ENCODE measurements at places on chromosomes 16 and 17.

DNA sequence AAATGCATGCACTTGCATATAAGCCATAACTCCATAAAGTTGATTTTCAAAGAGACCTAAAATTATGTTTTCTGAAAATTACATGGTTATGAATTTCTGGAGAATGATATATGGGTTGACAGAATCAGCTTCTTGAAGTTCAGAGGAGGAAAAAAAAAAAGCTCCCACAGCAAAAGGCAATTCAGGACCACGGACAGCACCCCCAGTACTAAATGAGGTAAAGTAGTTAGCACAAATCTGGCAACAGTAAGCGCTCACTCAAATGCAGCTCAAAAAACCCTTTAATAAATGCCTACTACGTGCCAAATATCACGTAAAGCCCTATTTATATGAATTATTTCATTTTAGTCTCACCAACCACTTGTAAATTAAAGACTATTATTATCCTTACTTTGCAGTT, 135.2 kb downstream of the SHISA9 start:
- DNase-seq: no peak

GRCh38 chr16:84508502-84508901, 4.0 kb upstream of the MEAK7 start:
- no peak for DNase-seq

DNA sequence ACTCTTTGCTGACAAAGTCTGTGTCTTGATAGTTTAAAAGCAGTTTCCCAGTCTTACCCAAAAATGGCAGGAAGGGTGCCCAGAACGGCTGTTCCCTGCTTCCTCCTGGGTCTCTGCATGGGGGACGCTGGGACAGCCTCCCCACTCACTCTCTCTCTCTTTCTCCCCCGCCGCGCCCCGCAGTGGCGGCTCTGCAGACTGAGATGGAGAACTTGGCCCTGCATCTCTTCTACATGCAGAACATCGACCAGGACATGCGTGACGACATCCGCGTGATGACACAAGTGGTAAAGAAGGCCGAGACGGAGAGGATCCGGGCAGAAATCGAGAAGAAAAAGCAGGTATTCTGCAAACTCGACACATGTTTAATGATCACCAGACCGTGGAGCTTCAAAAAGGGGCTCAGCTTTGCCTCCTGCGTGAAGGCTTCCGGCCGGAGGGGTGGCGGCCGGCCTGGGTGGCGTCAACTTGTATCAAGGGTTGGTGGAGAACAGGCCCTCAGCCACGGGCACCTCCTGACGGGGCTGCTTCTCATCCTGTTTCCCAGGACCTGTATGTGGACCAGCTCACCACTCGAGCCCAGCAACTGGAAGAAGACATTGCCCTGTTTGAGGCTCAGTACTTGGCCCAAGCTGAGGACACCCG, 22.0 kb downstream of the CCDC40 start:
- peak; percentile 25 for DNase-seq

DNA sequence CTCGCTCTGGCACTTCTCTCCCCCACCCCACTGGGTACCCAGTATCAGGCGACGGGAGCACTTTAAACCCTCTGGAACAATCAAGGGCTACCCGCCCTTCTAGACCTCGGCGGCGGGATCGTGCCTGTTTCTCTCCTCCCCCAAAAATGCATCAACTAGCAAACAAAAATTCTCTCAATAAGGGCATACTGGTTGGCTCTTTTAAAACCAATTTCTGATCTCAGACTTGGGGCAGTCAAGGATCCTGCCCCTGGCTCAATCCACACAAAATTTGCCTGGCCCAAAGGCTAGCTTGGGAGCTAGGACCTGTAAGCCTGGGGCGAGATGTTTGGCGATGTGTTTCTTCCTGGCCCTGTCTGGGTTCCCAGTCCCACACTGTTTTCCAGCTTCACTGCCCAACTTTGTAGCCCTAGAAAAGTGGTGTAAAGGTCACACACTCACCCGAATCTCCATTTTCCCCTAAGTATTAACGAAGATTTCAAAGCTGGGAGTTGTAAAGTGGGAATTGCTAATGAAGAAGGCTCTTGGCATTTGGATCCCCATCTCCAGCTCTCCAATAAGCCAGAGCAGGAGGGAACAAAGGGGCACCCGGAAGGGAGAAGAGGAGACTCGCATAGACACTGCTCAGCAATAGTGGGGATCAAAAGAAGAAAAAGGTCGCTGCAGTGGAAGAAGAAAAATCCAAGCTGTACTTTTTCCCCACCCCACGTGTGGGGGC, 14.4 kb upstream of the HOXB2 start:
- no peak for DNase-seq

DNA sequence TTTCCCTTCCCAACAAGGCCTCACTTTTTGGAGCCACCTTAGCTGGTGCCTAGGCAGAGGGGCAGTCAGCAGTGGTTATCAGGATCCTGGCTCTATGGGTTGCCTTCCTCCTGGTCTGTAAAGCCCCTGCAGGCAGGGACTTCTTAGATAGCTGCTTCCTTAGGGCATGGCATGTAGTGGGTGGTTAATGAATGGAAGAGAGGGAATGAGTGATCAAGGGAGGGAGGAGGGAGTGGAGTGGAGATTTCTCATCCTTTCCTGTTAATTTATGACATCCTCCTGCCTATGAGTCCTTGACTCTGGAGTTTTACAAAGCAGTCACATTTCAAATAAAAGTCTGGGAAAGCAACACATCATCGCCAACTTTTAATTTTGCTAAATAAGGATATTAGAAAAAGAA, 40.7 kb downstream of the SNX20 start:
- DNase-seq: no peak

DNA sequence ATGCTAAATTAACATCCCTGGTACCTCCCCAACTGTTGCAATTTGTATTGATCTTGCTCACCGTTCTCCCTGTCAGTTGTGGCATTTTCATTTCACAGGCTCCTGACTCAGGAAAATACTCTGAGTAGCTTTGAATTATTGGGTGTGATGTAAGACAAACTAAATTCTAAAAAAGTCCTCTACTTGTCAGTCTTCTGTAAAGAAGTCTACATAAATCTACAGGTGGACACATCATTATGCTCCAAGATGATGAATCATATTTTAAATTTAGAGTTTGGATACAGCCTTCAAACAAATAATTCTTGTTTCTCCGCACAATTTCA, 47.2 kb downstream of the MARCHF10 start:
- DNase-seq: no peak

GRCh38 chr17:69500911-69501429, 86.5 kb downstream of the MAP2K6 start:
- DNase-seq: no peak

DNA sequence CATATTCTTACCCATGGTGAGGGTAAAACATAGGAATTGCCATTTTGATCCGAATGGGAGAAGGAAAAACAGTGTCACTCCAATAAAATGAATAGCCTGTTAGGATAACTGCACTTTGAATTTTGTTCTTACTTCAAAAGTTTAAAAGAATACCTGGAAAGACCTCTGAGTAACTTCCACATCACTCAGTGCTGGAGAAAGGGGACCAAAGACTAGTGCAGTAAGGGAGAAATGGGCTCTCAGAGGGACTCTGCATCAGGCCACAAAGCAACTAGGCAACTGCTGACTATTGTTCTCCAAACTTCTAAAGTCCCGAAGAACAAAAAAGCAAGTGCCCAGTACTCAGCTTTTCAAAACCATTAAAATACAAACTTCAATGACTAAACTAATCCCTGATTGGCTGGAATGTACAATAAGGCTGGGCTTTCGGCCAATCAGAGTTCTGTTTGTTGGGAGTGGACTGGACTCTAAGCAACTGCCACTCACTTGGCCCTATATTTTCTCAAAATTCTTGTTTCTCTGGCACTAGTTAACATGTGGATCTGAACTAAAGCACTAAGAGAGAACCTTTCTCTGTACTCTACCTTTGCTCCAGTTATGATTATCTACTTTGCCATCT, 6.2 kb downstream of the DNAJC7 start:
- DNase-seq: peak; percentile 62

GRCh38 chr17:77619326-77619725, 339.2 kb upstream of the TNRC6C start:
- no peak for DNase-seq

DNA sequence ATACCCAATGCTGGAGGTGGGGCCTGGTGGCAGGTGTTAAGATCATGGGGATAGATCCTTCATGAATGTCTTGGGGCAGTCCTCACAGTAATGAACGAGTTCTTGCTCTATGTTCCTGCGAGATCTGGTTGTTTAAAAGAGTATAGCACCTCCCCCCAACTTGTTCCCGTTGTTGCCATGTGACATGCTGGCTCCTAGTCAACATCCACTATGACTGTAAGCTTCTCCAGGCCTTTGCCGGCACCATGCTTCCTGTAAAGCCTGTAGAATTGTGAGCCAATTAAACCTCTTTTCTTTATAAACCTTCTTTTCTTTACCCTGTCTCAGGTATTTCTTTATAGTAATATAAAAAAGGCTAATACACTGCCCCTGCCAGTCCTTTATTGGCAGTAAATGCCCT, 33.3 kb downstream of the RANBP10 start:
- no peak for DNase-seq

DNA sequence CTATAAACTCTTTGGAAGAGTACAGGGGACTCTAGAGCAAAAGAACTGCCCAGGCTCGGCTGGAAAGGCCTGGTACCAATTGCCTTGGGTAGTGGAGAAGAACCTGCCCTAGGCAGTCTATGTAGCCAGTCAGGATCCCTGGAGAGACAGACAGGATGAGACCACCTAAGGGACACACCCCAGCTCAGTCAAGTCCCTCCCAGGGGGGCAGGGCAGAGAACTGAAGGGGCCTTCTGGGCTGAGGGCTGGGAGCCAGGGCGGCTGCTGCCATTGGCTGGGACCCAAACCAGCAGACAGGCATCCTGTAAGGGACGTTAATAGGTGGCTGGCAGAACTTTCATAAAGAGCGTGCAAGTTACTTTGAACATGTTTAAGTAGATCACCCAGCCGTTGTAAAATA, 12.8 kb upstream of the SLC38A8 start:
- no peak for DNase-seq

- no peak for DNase-seq
Observed at GRCh38 chr17:56727876-56728617, 105.7 kb downstream of the C17orf67 start.

- no peak for DNase-seq
Observed at GRCh38 chr17:19383681-19384470, 3.1 kb downstream of the MFAP4 start.

- no peak for DNase-seq
Observed at GRCh38 chr17:21036361-21036881, 6.4 kb downstream of the USP22 start.

DNA sequence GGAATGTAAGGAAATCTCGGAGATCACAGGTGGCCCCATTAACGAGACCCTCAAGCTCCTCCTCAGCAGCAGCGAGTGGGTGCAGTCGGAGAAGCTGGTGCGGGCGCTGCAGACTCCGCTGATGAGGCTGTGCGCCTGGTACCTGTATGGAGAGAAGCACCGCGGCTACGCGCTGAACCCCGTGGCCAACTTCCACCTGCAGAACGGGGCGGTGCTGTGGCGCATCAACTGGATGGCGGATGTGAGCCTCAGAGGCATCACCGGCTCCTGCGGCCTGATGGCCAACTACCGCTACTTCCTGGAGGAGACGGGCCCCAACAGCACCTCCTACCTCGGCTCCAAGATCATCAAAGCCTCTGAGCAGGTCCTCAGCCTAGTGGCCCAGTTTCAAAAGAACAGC, 16.2 kb downstream of the MLYCD start:
- no peak for DNase-seq

DNA sequence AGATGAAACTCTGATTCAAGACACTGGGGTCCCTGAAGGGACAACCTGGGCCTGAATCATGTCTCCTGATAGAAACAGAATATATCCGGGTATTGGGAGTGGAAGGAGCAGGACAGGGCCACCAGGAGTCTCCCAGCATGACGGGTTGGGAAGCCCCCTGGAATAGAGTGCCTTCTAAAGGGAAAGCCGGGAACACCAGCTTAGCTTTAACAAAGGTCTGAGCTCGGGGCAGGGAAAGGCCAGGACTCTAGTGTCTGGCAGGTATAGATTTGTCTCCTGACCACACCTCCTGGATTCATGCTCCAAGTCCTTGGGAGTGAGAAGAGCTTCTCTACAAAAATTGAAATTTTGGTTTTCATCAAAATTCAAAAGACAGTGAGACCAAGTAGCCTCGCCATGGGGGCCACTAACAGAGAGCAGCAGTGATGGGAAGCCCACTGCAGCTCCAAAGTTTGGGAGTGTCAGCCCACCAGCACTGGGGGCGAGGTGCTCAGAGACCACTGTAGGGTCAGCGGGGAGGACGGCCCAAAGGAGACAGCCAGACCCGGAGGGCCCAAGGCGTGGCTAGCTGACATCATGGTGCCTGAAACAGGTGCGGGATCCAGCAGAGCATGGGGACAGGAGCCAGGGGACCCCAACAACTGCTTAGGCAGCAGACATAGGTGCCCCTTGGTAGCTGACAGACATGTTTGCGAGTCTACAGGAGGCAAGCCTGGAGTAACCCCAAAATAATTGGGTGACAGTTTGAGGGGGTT, 81.0 kb downstream of the C16orf78 start:
- DNase-seq: no peak

DNA sequence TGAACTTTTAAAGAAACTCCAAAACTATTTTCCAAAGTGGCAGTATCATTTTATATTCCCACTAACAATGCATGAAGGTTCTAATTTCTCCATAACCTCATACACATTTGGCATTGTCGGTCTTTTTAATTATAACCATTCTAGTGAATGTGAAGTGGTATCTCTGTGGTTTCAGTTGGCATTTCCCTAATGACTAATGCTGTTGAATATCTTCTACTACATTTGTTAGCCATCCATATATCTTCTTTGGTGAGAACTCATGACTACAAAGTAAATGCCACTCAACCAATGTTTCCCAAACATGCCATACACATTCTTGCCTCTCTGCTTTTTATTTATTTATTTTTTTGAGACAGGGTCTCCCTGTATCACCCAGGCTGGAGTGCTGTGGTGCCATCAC, 31.7 kb upstream of the TAOK1 start:
- DNase-seq: no peak

GRCh38 chr17:76726776-76727718, at the start of gene METTL23:
METTL23 (plus strand) TSS chr17:76726839; CDS start chr17:76729711, 2,872 bp downstream.
- peak; percentile 90 for DNase-seq

- DNase-seq: no peak
Observed at GRCh38 chr16:50248845-50249244, 17.5 kb upstream of the ADCY7 start.

- DNase-seq: no peak
Observed at GRCh38 chr16:81873206-81873605, 94.1 kb downstream of the PLCG2 start.

- DNase-seq: no peak
Observed at GRCh38 chr16:83742124-83742899, 65.5 kb upstream of the HSBP1 start.
